Activated CD4-positive, alpha-beta T cell treated with anti-CD3 and anti-CD28 coated beads, Interleukin-2, amount 10 ng/mL, durations not matched to agents 7 days and 5 days (primary cell): ENCODE measurements at places on chromosomes 11 and 22.

GRCh38 chr11:120013325-120014250, 124.3 kb downstream of the TRIM29 start:
- H3K4me1 ChIP-seq: no peaks in the 10 kb centered on the region
- DNase-seq: no peak
- H3K27me3 ChIP-seq: peaks cover 37% of the 10 kb centered on the region

- H3K4me1 ChIP-seq: peaks cover 36% of the 10 kb centered on the region
- no peaks in the 10 kb centered on the region for H3K27me3 ChIP-seq
- H3K27ac ChIP-seq: no peak overlapping the region
- DNase-seq: peak; percentile 81
These were observed 20.3 kb downstream of the CLPB start for GRCh38 chr11:72413914-72414628.

DNA sequence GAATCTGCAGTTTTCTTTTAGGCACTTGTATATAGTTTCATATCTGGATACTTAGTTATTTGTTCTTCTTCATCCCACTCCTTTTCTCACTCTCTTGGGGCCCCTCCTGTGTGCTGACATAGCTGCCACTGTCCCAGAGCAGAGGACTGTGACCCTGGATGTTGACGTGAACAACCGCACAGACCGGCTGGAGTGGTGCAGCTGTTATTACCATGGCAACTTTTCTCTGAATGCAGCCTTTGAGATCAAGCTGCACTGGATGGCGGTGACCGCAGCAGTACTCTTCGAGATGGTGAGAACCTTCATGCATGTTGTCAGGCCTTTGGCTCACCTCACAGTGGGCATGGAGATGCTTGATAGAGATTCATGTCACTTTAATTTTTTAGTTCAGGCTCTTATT, 50.9 kb upstream of the YWHAH start:
- DNase-seq: no peak
- H3K4me1 ChIP-seq: peaks cover 3% of the 10 kb centered on the region
- H3K36me3 ChIP-seq: peaks cover 8% of the 10 kb centered on the region
- H3K27ac ChIP-seq: no peak overlapping the region
- H3K27me3 ChIP-seq: no peaks in the 10 kb centered on the region

DNA sequence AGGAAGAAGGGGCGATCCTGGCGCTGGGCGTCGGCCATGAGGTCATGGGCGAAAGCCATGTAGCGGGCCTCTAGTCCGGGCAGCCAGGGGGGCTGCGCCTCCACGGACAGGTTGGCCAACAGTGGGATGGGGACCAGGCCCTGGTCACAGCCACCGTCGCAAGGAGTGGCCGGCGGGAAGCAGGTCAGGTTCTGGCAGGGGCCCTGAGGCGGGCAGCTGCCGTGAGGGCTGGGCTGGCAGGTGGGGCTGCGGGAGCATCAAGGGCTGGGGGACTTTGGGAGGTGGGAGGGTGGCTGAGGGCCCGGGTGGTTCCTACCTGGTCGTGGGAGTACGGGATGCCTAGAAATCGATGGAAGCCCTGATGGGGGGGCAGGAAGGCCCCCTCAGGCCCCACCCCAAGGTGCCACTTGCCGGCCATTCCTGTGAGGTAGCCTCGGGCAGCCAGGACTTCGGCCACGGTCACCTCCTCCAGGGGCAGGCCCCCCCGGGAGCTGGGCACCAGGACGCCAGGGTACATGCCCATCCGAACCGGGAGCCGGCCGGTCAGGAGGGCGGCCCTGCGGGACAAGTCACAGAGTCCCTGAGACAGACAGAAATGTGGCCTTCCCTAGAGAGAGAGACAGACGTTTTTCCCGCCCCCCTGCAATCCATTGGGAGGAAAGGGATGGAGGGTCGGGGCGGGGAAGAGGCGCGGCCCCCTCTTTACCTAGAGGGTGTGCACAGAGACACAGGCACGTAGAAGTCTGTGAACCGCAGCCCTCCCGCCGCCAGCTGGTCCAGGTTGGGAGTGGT, 906 bp downstream of the ARSA start:
- peaks cover 33% of the 10 kb centered on the region for H3K4me1 ChIP-seq
- peak overlapping the region; percentile 92 for H3K4me3 ChIP-seq
- peaks cover 24% of the 10 kb centered on the region for H3K36me3 ChIP-seq
- H3K27ac ChIP-seq: peak overlapping the region; percentile 85
- peaks cover 2% of the 10 kb centered on the region for H3K27me3 ChIP-seq

DNA sequence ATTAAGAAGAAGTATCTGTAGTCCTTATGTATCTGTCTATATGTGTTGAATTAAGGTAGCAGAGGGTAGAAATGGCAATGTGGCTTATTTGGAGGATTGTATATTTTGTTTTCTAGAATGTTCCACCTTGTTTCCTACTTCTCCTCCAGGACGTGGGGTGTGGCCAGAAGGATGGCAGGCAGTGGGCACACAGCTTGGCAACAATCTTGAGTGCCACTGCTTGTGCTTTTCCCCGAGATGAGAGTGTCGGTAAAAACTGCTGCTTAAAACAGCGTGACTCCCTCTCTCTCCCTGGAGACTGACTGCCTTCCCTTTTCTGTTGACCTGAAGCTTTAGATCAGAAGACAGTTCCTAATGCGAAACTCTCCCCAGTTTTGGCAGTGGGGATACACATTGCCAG, 61.2 kb downstream of the FAT3 start:
- no peak for DNase-seq
- H3K4me3 ChIP-seq: no peak overlapping the region
- H3K27ac ChIP-seq: no peak overlapping the region
- H3K36me3 ChIP-seq: no peaks in the 10 kb centered on the region

GRCh38 chr11:87659807-87660206, 515.4 kb downstream of the RAB38 start:
- H3K4me3 ChIP-seq: no peak overlapping the region
- DNase-seq: no peak
- H3K4me1 ChIP-seq: no peaks in the 10 kb centered on the region
- H3K27ac ChIP-seq: no peak overlapping the region
- H3K36me3 ChIP-seq: no peaks in the 10 kb centered on the region

DNA sequence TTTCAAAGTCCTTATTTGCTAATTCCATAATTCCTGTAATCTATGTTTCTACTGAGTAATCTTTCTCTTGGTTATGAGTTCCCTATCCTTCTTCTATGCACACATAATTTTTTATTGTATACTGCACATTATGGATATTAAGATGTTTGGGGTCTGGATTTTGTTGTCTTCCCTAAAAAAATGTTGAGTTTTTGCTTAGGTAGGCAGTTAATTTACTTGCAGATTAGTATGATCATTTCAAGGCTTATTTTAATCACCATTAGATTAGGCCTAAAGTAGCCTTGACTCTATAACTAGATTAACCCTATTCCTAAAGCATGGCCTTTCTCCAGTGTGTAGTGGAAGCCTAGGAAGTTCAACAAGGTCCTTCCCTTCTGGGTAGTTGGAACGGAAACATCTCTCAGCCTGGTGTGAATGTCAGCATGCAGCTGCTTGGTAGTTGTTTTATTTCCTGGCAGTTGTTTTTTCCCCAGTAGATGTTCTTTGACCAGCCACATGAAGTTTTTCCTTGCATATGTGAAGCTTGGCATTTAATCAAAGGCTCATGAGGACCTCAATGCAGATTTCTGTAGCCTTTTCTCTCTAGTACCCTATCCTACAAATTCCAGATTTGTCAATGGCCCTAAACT, 419.3 kb upstream of the NARS2 start:
- no peaks in the 10 kb centered on the region for H3K36me3 ChIP-seq
- peaks cover 2% of the 10 kb centered on the region for H3K27me3 ChIP-seq
- H3K4me1 ChIP-seq: no peaks in the 10 kb centered on the region
- H3K27ac ChIP-seq: no peak overlapping the region
- no peak overlapping the region for H3K4me3 ChIP-seq

- DNase-seq: no peak
- no peak overlapping the region for H3K27ac ChIP-seq
- H3K36me3 ChIP-seq: no peaks in the 10 kb centered on the region
- H3K4me3 ChIP-seq: no peak overlapping the region
- no peaks in the 10 kb centered on the region for H3K27me3 ChIP-seq
- no peaks in the 10 kb centered on the region for H3K4me1 ChIP-seq
These were observed 107.6 kb downstream of the GALNT18 start for GRCh38 chr11:11514246-11514645.
